ENCODE measurements at places on chromosomes 12 and 14. TPM values are rescaled to one million over a fixed set of nuclear protein-coding genes. Genes with fewer than 3 reads are reported as not detected.

Gene ESRRB
- polyA plus RNA-seq, result 2.7 TPM

Gene MIPOL1
- polyA plus RNA-seq, result 4.9 TPM

Gene EML5
- polyA plus RNA-seq, result 0.59 TPM

GRCh38 chr14:104801520-104802393 lies 856 bp downstream of the ZBTB42 start:
- DNase-seq, result no peak

Data from hindlimb muscle (tissue), 1 donor.